ENCODE measurements at places on chromosomes 5 and 9. TPM values are rescaled to one million over a fixed set of nuclear protein-coding genes. Genes with fewer than 3 reads are reported as not detected.

The LHX6 gene
- not detected for total RNA-seq

The UQCRQ gene
- total RNA-seq = 219 TPM

The PCSK1 gene
- not detected for total RNA-seq

The SPOUT1 gene
- total RNA-seq = 51.4 TPM

DNA sequence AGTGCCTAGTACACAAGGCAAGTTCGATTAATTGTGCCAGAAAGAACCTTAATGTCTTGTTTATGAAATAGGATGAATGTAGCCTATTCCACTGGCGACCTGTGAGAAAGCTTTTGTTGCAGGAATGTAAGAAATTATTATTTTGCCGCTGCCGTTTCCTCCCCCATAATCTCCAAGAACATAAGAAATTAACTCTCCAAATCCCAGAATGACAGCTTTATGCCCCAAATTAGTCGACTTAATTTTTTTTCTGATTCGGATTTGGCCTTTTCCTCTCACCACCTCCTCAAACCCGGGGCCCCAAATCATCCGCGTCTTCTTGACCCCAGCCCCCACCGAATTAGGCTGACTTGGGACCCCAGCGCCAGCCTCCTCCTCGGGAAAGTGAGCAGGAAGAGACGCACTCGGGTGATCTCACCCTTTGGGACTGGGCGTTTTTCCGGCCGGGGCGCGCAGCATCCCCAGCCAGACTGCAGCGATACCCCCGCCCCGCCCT lies 682 bp upstream of the SPTAN1 start:
- ATAC-seq = no peak

DNA sequence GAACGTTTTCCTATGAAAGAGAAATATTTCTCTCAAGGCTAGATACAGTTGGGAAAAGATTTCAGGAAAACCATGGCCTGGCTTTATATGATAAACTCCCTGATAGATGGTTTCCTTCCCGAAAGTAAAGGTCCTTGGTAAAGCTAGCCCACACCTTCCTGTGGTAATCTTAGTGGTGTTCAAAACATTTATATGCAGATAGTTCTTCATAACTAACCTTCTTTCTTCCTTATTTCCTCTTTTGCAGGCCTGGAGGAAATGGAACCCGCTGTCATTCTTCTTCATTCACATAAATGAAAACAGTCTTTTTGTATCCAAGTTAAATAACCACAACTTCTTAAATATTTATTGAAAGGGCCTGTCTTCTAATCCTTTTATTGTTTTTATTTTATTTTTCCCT lies 474.0 kb upstream of the ACTBL2 start:
- no peak for ATAC-seq

DNA sequence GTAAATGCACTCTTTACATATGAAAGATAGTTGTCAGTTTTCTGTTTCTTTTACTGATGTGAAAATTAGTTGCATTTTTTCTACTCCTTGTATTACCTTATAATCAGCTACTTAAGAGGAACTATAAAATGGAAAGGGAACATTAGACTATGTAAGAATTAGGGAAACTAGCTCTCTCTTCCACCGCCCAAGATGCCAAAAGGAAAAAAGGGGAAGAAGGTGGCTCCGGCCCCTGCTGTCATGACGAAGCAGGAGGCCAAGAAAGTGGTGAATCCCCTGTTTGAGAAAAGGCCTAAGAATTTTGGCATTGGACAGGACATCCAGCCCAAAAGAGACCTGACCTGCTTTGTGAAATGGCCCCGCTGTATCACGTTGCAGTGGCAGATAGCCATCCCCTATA lies 15.2 kb upstream of the HOMER1 start:
- ATAC-seq = no peak

- no peak for ATAC-seq
These were observed 83.8 kb upstream of the IL6ST start for GRCh38 chr5:56078278-56079156.

DNA sequence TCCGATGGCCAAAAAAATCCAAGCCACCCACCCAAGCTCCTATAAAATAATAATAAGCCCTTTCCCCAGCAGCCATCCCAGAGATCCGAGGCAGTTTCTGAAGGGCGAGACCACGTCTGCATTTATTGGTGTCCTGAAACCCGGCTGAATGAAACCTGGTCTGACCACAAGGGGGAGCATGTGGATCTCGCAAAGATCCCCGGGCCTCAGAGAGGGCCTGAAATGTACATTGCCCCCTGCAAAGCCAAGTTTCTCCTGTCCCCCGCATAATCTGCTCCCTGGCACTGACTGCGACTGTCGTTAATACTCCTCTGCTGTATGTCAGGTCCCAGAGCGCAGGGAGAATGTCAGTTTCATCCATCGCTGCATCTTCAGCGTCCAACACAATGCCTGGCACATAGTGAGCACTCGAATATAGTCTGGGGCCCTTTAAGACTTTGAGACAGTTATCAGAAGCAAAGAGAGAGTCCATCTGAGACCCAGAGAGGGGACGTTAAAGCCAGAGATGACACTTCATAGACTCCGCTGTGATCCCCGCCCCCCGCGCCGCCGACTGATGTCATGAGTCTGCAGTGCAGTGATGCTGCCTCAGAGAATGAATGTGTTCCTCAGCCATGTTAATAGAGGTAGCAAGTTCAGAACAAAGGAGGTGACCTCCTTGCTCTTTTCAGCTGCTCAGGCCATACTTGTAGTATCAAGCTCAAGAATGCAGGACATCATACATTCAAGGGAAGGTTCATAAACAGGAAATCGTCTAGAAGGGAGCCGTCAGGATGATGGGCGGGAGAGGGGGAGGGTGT lies 74.5 kb upstream of the BARHL1 start:
- peak; percentile 61 for ATAC-seq

DNA sequence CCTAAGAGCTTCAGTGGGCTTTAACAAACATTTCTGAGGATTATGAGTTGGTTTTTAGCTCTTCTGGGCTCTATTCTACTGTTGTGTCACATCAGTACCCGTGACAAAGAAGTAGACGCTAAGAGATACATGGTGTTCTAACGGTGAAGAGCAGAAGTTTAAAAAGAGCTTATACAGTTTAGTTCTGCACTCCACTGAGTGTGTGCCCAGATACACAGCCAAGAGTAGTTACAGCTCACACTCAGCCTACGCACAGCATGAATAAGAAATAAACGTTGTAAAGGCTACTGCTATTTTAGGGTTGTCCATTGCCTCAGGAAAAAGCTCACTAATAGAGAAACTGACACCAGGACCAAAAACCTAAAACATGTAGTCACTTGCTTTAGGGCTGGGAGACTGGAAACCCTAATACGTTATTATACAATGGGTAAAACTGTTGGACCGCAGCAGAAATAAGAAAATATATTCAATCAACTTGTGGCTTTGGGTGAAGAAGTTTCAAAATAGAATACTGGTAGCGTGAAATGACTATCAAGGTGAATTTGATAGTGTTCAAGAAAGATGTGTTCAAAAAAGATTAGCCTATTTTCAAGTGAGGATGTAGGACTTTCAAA lies 34.7 kb downstream of the PSIP1 start:
- ATAC-seq = no peak

GRCh38 chr5:90095292-90096060 lies 314.1 kb downstream of the CETN3 start:
- no peak for ATAC-seq

GRCh38 chr9:129403779-129404620 lies 216.9 kb downstream of the C9orf50 start:
- no peak for ATAC-seq

All from activated T-helper 17 cell treated with anti-CD3 and anti-CD28 coated beads, Interleukin-2, amount 50 U/mL, for 72 hours (primary cell).